Stimulated activated CD4-positive, alpha-beta T cell treated with anti-CD3 and anti-CD28 coated beads, Interleukin-1b, Interleukin-23, amount 100 ng/mL, for 24 hours (primary cell): ENCODE measurements at places on chromosomes 3 and 15.

GRCh38 chr15:64067564-64068030 is 21.3 kb upstream of the DAPK2 start:
- peak; percentile 51 for DNase-seq

GRCh38 chr3:163538387-163538786 is 1539.9 kb downstream of the SI start:
- DNase-seq: no peak

DNA sequence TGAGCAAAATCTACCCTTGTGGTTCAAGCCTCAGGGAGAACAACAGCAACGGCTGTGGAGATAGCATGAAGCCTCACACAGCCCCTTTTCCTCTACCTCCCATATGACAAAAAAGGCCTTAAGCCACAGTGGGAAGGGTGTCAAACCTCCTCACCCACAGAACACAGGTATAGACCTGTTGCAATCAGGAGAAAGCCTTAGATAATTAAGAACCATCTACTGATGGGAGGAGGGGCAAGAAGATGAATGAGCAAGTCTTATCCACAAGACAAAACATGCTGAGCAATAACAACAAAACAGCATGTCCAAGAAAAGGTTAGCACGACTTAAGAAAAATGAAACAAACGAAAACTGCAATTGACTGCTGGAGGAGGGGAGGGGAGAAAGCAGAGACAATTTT is 272.9 kb upstream of the BCHE start:
- DNase-seq: no peak

DNA sequence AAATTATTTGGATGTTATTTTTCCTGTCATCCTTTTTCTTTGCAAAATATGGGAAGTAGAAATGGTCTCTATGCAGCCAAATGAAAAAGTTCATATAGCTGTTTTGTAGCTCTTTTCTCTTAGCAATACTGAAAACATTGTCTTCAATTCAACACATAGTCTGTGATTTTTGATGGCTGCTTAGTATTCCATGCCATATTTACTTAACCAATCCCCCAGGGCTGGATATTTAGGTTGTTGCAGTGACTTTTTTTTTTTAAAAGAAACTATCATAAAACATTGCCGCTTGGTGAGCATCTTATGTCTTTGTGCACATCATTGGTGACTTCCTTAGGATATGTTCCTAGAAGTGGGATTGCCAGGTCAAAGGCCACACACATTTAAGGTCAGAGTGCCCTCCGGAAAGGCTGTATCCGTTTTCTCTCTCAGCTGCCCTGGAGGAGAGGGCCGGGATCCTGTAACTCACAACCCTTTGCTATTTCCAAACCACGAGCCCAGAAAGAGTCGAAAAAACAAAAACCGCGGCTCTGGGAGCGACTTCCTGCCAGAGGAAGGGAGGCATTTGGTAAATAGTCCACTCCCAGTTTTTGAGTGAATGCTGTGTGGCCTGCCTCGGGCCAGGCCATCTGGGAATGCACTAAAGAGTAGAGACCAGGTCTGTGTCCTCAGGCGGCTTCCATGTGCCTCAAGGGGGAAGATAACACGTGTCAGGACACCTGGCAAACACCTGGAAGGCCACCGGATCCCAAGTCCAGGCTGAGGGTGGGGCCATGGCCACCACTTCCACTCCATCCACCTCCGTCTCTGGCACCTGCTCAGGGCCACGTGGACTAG is 41.9 kb downstream of the SMAD6 start:
- DNase-seq: no peak

GRCh38 chr3:159668990-159669476 is 319.6 kb upstream of the IL12A start:
- DNase-seq: no peak

- no peak for DNase-seq
These were observed 508.7 kb downstream of the SOX2 start for GRCh38 chr3:182220471-182220870.

GRCh38 chr3:136070334-136070733 is 104.8 kb downstream of the PPP2R3A start:
- no peak for DNase-seq
